Stimulated activated CD4-positive, alpha-beta T cell treated with anti-CD3 and anti-CD28 coated beads, Interleukin-12 subunit alpha, Interleukin-12 subunit beta, amount 100 ng/mL, for 48 hours (primary cell): ENCODE measurements at places on chromosomes 4 and X.

DNA sequence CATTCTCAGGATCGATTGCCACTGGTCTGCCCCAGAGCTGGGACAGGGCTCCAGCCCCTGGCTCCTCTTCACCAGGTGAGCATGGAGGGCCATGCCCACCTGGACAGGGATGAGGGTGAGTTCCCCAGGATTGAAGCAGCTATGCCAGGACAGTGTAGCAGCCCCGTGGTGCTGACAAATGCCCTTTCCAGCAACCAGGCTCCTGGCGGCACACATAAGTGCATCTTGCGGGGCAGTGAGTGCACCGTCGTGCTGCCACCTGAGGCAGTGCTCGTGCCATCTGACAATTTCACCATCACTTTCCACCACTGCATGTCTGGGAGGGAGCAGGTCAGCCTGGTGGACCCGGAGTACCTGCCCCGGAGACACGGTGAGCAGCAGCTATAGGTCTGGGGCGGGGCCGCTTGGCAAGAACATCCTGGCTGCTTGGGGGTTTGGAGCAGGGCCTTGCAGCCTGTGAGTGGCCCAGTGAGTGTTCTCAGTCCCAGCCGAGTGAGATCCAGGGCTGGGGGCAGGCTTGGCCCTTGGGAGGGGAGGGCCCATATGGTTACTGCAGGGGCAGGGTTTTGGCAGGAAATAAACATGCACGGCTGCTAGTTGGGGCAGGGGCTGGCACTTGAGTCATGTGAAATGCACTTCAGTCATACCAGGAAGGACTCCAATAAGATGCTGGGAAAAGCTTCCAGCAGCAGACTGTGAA is 6.1 kb downstream of the IL9R start:
- DNase-seq, result no peak

DNA sequence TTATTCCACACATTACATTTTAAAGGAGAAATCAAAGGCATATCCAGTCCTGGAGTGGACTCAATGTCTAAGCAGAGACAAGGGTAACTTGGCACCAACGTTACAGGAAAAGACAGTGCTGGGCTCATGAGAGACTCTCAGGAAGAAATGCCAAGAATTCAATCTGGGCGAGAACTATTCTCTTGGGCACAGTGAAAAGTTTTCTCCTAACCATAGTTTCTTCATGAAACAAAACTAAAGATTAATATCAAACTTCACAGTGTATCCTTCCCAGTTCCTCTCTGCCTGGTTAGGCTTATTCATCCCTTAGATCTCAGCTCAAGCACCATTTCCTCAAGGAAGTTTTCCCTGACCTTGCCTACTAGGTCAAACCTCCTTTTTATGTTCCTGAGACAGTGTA is 109.4 kb upstream of the TLL1 start:
- DNase-seq, result no peak

- no peak for DNase-seq
Measured at GRCh38 chr4:91758487-91758886, 545.3 kb upstream of the GRID2 start.

DNA sequence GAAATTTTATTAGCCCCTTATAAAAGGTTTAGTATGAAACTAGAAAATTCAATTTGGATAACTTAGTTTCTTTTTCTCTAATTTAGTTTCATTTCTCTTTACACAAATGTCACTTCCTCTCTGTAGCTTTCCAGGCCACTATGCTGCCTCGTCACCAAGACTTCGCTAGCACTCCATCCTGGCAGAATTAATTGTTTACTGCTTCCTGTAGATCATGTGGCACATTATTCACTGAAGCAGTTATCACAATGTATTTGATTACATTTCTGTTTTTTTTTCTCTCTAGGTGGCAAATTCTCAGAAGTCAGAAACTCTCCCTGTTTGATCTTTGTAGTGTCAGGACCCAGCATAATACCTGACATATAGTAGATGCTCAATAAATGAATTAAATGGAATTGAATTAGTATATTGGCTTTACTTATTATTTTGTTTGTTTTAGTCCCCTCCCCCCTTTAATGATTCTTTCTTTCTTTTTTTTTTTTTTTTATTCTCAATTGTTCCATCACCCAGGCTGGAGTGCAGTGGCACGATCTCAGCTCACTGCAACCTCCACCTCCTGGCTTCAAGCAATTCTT is 9.3 kb upstream of the SAT1 start:
- no peak for DNase-seq

DNA sequence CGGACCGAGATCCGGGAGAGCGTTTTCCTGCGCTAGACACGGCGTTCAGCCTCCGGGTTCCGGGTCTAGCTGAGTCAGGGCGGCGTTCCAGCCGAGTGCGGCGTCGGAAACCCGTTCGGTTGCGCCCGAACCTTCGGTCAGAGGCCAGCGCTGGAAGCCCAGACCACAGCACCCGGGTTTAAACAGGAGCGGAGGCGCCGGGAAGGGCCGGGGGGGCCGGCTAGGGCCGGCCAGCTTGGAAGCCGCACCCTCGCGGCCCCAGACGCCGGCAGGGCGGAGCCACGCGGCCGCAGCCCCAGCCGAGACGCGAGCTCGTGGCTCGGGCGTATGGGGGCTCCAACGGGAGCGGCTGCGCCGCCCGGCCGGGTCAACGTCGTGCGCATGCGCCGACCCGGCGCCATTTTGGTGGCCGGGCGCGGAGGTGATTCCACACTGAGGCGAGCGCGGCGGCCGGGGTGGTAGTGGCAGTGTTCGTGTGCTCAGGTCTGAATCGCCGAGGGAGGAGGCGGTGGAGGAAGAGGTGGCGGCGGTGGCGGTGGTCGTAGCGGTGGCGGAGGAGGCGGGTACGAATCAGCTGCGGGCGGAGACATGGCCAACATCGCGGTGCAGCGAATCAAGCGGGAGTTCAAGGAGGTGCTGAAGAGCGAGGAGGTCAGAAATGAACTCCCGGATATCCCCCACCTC is at the start of gene UBE2K:
Gene UBE2K, plus strand, starts transcription at position 397 of the 684 bp plus-strand sequence. Its CDS starts 192 bp downstream, at position 589.
- DNase-seq, result peak; percentile 79

DNA sequence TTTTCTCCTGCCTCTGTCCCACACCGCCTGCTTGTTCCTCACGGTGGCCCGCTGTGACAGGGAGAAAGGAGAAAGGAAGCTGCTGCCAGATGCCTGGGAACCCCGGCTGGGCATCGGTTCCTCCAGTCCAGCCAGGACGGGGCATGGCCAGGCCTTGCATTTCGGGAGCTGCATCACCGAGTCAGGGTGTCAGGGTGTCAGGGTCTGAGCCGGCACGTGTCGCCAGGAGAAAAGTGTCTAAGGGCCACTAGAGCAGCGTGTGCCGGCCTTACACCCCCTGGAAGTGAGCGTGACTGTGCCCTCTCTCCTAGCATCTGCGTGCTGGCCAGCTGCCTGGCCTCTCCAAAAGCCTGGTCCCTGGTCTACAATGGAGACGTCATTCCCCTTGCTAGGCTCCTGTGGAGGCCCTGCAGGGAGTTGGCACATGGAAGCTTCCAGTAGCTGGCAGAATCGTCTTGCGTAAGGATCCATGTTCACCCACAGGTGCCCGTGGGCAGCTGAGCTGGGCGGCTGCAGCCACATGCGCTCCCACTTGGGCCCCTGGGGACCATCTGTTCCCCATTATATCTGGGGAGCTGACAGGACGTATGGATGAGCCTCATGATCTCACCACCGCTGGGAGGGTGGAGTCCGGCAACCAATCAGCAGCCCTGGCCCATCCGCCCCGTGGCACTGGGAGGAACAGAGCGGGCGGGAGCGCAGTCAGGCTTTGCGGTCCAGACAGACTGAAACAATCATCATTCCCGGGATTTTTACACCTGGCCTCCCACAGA is 39.9 kb upstream of the HMX1 start:
- no peak for DNase-seq

- no peak for DNase-seq
Measured at GRCh38 chr4:184885602-184886001, 59.8 kb upstream of the ACSL1 start.

DNA sequence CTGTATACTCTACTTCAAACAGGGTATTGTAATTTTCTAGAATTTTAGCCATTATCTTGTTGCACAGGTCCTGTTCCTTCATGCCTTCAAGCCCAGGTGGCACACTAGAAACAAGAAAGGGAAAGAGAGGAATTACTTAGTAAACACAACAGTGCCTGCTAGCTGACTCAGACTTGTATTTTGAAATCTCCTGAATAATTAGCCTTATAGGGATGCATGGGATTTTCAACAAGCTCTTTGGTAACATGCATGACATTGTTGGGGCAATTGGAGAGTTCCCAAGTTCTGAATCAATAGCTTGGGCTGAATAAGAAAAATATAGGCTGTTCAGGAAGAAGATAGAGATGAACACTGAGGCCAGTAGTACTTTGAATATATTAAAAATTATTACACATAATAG is 118.8 kb downstream of the FAM13A start:
- DNase-seq, result no peak
